Left colon (tissue), 2 donors: ENCODE measurements at places on chromosomes 3 and 15. TPM values are rescaled to one million over a fixed set of nuclear protein-coding genes. Genes with fewer than 3 reads are reported as not detected.

- DNase-seq: no peak
These were observed 261.4 kb downstream of the CNTN3 start for GRCh38 chr3:74353039-74353438.

The NEK11 gene
- 5.3 TPM for total RNA-seq

GRCh38 chr3:50490424-50490823, 13.0 kb downstream of the CACNA2D2 start:
- DNase-seq: no peak

The ISLR2 gene
- total RNA-seq: 0.89 TPM

The CGNL1 gene
- total RNA-seq: 2.8 TPM

DNA sequence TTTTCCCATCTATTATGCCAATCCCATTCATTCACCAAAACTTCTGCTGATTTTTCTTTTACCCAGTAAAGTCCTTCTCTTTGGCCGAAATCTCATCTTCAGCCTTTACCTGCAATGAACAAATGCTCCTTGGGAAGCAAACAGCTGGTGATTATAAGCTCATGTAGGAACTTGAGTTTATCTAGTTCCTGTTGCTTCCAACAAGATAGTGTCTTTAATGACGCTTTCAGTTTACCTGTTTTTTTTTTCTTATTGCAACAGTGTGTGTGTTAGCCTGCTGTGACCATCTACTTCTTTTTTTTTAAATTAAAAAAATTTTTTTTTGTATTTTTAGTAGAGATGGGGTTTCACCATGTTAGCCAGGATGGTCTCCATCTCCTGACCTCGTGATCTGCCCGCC, 156.0 kb downstream of the CD47 start:
- no peak for DNase-seq

- DNase-seq: no peak
These were observed 195.1 kb upstream of the LINGO1 start for GRCh38 chr15:77827860-77828259.

The STRIT1 gene
- total RNA-seq: not detected

- DNase-seq: no peak
These were observed 819.9 kb upstream of the DPPA4 start for GRCh38 chr3:110157221-110157620.

DNA sequence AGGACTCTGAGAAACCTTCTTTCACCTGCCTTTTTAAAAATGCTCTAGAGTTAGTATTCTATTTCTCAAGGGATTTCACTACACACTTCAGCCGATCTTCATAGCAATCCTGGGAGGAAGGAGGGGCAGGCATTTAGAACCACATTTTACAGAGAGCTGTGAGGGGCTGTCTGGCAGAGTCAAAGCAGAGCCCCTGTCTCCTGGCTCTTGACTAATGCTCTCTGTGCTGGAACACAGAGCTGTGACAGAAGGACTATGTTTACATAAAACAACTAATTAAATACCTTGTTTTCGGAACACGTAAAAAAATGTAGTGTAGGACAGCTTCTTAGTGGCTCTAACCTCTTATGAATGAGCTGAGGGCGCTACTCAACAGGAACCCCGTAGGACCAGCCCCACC, 7.6 kb upstream of the SPTBN5 start:
- no peak for DNase-seq

DNA sequence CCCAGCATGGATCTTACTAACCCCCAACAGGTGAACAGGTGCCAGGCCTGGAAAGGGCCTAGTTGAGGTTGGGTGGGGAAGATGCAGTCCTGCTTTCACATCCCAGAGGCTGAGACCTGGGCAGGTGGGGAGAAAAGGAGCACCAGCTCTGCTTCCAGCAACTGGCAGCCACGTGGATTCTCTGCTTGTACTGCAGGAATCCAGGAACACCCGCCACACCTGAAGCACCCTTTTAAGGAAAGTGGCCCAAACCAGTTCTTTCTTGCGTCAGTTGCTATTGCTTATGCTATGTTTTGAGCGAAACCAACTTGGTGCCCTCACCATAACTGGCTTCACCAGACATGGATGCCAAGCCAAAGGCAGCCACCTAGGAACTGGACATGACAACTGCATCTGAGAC, 28.1 kb upstream of the NEO1 start:
- no peak for DNase-seq

GRCh38 chr15:95365511-95366107, 964.9 kb upstream of the NR2F2 start:
- no peak for DNase-seq

DNA sequence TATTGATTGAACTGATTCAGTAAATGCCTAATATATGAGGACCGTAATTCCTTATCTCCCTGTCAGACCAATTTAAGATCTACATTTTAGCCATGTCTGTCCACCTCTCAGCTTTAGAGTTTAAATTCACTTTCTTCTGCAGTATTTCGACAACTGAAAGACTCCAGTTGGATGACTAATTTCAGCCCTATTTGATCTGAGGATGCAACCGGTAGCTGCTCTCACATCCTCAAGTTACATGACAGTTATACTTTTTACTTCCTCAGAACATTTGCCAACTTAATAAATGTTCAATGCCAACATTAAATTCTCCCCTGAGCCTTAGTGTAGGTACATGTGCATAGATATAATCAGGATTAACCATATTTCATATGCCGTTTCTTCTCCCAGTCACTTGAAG, 2.5 kb upstream of the HHLA2 start:
- DNase-seq: no peak

DNA sequence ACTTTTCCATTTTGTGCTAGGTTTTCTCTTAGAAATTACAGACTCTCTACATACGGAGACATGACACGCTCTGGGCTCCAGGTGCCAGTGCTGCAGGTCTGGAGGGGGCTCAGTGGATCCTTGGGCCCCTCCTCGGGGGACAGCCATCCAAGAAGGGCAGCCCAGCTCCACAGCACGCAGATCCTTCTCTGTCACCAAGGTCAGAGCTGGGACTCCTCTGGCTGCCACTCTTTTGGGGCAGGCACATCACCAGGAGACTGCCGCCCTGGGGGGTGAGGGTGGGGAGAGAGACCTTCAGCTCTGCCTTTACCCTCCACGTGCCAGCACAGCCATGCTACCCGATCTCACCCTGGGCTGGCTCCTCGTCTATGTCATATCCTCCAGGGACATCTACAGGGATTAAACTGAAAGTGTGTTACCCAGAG, 65.6 kb downstream of the ATP10A start:
- DNase-seq: no peak

DNA sequence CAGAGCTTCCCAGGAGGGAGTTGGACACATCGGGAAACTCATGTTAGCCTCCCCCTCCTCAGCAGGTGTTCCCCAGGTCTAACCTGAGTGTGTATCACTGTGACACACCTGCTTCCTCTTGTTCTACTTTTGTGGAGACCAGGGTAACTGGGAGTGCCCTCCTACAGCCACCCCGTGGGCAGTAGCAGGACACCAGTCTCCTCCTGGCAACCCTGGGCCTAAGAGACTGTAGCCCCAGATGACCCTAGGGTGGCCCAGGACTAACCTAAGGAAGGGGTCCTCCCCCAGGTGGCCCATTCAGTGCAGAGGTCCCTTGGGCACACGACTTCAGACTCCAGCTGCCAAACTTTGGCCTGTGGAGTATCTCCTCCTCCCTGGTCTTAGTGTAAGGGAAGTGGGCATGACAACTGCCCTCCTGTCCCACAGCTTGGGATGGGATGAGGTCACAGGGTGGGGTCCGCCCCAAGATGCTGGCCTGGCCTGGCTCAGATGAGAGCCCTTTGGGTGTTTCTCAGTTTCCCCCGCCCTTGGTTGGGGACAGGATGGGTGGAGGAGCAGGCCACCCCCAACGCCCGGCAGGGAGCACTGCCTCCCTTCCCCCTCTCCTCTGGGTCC, 4.8 kb downstream of the CSK start:
- no peak for DNase-seq

The GOLGA6B gene
- total RNA-seq: not detected
